AG09319 (cell line): ENCODE measurements at places on chromosomes 4 and X.

DNA sequence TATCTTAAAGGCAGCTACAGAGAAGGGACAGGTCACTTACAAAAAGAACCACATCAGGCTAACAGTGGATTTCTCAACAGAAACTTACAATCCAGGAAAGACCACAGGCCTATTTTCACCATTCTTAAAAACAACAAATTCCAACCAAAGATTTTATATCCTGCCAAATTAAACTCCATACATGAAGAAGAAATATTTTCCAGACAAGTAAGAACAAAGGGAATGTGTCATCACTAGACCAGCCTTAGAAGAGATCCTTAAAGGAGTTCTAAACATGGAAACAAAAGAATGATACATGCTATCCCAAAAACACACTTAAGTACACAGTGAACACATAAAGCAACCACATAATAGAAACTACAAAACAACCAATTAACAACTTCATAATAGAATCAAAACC, 105.6 kb downstream of the ANXA10 start:
- no peak for DNase-seq

- DNase-seq, result no peak
These were observed 112.2 kb upstream of the ANXA3 start for GRCh38 chr4:78439328-78439727.

DNA sequence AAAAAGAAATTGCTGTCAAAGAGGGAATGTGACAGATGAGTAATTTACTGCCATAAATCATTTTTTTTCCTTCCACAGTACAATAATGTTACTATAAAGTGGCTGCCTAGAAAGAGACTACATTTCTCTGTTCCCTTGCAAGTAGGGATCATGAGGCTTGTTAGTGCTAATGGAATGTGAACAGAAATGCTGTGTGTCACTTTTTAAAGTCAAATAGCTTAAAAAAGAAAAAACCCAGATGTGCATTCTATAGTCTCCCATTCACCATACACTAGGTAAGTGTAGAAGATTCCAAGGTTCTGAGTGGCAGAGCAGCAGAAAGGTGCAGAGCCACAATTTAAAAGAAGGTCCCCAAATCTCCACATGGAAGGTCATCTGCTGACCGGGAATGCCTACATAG, 328.4 kb downstream of the CAMK2D start:
- DNase-seq, result no peak

GRCh38 chr4:147964266-147964880, 232.5 kb downstream of the ARHGAP10 start:
- DNase-seq, result no peak

GRCh38 chrX:80430826-80431504, 10.7 kb downstream of the TENT5D start:
- DNase-seq, result no peak

GRCh38 chr4:106615961-106616360, 247.4 kb upstream of the GIMD1 start:
- no peak for DNase-seq

GRCh38 chr4:164252286-164252685, 501.6 kb upstream of the SMIM31 start:
- no peak for DNase-seq

GRCh38 chr4:153479101-153479500, 12.9 kb downstream of the TMEM131L start:
- DNase-seq, result no peak

DNA sequence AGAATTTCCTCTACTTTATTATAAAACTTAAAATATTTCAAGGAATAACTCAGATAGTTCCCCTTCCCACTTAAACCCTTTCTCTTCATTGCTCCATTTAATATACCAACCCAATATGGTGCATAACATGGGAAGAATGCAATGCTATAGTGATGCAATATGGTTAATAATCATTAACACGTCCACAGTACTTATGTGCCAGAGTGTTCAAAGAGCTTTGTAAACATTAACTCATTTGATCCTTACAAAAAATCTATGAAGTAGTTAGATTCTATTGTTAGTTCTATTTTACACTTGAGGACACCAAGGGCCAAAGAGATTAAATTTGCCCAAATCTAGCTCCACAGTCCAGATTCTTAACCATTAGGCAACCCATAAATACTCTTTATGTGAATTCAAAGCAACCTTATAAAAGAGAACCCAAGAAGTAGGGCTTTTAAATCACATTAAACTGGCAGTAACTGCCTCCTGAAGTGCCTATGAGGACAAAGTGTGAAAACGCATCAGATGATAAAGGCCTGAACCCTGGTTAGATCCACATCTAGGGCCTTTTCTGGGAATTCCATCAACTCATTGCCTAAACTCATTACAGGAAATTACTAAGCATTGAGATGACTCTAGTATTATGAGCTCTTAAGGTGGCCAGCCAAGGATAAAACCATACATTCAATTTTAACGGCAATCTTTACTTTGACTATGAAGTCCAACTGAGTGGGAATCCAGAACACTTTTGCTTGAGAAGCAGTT, 94.3 kb downstream of the AREG start:
- DNase-seq, result no peak
